ENCODE measurements at places on chromosomes 5 and 9. TPM values are rescaled to one million over a fixed set of nuclear protein-coding genes. Genes with fewer than 3 reads are reported as not detected.
A peak's percentile ranks its signal among the peaks of the same experiment; 100 is the strongest.

The SERF1A gene
- 21.2 TPM for total RNA-seq

The PPIC gene
- 11.5 TPM for total RNA-seq

The PROB1 gene
- 2.4 TPM for total RNA-seq

The SNX18 gene
- total RNA-seq, result 80.4 TPM

The MEF2C gene
- total RNA-seq, result 44.0 TPM

The HTR1A gene
- 1.2 TPM for total RNA-seq

The ZFP2 gene
- total RNA-seq, result 4.5 TPM

The MTRR gene
- total RNA-seq, result 34.5 TPM

The PRRC1 gene
- total RNA-seq, result 44.0 TPM

The SLC22A4 gene
- 8.2 TPM for total RNA-seq

The GALNT12 gene
- 9.0 TPM for total RNA-seq

DNA sequence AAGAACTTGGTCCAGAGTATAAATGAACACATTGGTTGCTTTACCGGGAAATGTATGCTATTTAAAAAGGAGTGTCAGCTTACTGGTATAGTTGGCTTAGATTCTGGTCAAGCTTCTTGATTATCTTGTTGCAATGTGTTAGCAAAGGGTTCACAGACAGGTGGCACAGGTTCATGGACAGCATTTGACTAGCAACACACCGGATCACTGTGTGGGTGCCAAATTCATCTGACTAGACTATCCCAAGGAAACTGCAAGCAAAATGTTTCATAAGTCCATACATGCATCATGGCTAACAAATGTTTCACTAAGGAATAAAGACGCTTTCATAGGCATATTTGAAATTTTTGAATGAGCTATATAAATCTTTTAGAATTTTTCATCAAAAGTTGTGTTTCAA lies 274.1 kb downstream of the PLK2 start:
- no peak overlapping the region for H3K27ac ChIP-seq
- DNase-seq, result no peak
- H3K36me3 ChIP-seq, result no peaks in the 10 kb centered on the region
- H3K27me3 ChIP-seq, result no peaks in the 10 kb centered on the region

DNA sequence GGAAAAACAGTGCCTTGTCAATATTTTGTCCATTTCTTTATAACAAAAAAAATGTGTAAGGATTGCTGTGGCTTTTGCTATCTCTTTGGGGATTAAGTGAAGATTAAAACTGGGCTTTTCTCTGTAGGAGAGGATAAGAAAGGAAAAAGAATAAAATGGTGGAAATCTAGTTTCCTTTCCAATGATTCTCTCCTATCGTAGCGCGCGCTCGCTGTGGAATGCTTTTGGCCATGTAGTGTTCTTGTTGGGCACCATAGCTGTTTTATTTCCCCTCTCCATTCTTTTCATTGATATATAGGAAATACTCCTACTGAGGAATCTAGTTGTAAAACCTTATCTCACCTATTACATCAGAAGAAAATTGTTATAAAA lies 1.5 kb downstream of the STXBP1 start:
- peak overlapping the region; percentile 81 for H3K4me3 ChIP-seq
- no peak for DNase-seq
- H3K4me1 ChIP-seq, result no peaks in the 10 kb centered on the region
- H3K36me3 ChIP-seq, result no peaks in the 10 kb centered on the region
- H3K27ac ChIP-seq, result peak overlapping the region; percentile 89

DNA sequence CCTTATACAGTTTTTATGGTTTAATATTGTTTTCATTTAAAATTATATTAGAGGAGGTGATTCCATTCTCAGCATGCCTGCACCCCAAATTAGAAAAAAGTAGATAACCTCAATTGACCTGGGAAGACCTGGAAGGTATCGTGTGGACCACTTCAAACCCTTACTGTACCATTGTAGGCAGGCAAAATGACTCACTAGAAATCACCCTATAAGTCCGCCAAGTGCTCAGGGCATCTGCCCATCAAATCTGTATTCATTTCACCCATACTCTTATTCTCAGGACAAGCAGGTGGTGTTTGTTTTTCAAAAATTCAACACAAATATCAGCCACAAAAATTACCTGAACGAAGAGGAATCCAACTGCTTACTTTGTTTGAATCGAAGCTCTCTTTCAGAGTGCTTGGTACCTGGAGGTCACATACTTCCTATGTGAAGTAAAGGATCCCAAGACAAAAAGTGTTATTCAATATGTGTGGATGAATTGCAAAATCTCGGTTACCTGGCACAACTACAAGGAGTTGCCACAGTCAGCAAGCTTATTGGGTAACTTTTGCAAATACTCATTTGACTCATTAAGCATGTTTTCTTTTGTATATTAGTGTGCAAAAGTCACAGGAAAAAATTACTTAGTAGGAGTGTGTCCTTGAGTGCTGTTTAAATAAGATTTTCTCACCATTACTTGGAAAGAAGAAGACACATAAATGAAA lies 216.2 kb downstream of the ENC1 start:
- no peaks in the 10 kb centered on the region for H3K36me3 ChIP-seq
- no peaks in the 10 kb centered on the region for H3K27me3 ChIP-seq
- H3K27ac ChIP-seq, result no peak overlapping the region
- no peaks in the 10 kb centered on the region for H3K4me1 ChIP-seq

DNA sequence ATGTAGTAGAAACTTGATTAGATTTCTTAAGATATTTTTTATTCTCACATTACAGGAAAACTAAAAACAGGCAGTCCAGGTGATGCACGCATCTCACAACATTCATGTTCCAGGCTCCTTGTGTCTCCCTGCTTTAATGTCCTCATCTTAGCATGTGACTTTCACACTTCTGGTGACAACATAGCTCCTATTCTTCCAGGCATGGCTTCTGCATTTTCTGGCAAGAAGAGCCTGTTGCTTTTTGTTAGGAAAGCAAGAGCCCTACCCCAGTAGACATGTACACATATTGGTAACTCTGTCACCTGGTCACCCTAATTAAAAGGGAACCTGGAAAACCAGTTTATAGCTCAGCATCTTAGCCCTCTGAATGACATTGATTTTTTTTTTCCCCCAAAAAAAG lies 92.5 kb downstream of the PPIC start:
- H3K27me3 ChIP-seq, result no peaks in the 10 kb centered on the region
- no peak for DNase-seq
- H3K36me3 ChIP-seq, result no peaks in the 10 kb centered on the region
- H3K4me1 ChIP-seq, result no peaks in the 10 kb centered on the region

- no peaks in the 10 kb centered on the region for H3K27me3 ChIP-seq
- no peak for DNase-seq
- H3K36me3 ChIP-seq, result no peaks in the 10 kb centered on the region
- H3K4me1 ChIP-seq, result no peaks in the 10 kb centered on the region
Observed at GRCh38 chr9:10226996-10227395, 385.8 kb downstream of the PTPRD start.

GRCh38 chr5:139131921-139132432 lies 66.2 kb downstream of the SIL1 start:
- H3K36me3 ChIP-seq, result no peaks in the 10 kb centered on the region
- H3K4me1 ChIP-seq, result peaks cover 14% of the 10 kb centered on the region
- peak overlapping the region; percentile 71 for H3K27ac ChIP-seq
- H3K27me3 ChIP-seq, result no peaks in the 10 kb centered on the region
- DNase-seq, result no peak

DNA sequence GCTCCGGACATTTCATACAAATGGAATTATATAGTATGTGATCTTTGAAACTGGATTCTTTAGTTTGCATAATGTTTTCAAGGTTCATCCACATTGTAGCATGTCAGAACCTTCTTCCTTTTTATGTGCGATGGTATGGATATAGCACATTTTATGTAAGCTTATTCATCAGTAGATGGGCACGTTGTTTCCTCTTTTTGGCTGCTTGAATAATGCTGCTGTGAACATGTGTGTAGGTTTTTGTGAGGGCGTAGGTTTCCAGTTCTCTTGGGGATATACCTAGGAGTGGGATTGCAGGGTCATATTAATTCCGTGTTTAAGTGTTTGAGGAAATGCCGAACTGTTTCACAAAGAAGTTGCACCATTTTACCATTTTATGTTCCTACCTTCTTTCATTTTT lies 187.8 kb downstream of the NR3C1 start:
- no peak overlapping the region for H3K4me3 ChIP-seq
- H3K4me1 ChIP-seq, result no peaks in the 10 kb centered on the region
- H3K36me3 ChIP-seq, result no peaks in the 10 kb centered on the region

DNA sequence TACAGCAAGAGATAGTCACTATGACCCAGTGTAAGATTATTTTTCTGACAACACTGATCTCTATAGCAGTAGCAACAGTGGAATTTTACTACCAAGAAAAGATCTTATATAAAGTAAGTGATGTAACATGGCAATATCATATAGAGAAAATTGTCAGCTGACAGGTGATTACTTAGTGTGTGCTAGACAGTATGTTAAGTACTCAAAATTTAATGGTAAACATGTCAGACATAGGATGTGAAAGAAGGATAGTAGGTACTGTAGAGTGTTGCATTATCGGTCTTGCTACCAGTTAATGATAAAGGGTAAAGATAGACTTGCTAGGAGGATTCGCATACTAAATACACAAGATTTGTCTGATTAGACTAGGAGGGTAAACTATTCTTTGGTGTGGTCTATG lies 247.4 kb downstream of the CYLC2 start:
- H3K27ac ChIP-seq, result no peak overlapping the region
- no peak for DNase-seq
- H3K27me3 ChIP-seq, result no peaks in the 10 kb centered on the region

- H3K27ac ChIP-seq, result no peak overlapping the region
- no peaks in the 10 kb centered on the region for H3K36me3 ChIP-seq
- no peaks in the 10 kb centered on the region for H3K27me3 ChIP-seq
Observed at GRCh38 chr9:113350107-113350661, 843 bp downstream of the BSPRY start.

DNA sequence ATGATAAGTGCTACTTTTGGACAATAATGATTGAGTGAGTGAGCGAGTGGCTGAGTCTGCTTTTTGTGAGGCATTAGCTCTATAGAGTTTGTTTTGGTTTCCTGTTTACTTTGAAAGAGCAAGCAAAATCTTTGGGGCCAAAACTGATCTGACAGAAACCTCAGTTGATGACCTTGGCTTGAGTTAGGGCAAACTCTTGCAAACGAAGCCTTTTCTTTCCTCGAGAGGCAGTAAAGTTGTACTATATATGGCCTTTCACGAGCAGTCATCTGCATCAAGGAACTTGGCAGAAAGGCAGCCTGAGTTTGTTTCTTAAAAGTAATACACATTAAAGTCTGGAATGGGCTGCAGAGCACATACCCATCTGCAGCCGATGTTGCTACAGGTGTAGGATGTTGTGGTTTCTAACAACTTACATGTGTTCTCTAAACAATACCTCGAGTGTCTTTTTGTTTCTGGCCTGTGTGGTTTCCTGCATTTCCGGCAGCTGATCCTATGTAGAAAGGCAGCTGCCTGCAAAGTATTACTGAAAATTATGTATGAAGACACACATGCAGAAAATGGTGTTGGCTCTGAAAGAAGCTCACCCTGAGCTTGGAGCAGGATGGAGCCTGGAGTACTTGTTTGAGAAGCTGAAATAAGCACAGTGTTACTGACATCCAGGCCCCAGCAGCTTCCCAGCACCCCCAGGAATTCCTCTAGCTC lies 60.8 kb downstream of the FOXD1 start:
- H3K36me3 ChIP-seq, result no peaks in the 10 kb centered on the region
- no peaks in the 10 kb centered on the region for H3K4me1 ChIP-seq
- H3K27me3 ChIP-seq, result peaks cover 3% of the 10 kb centered on the region
- H3K27ac ChIP-seq, result no peak overlapping the region
- DNase-seq, result no peak

DNA sequence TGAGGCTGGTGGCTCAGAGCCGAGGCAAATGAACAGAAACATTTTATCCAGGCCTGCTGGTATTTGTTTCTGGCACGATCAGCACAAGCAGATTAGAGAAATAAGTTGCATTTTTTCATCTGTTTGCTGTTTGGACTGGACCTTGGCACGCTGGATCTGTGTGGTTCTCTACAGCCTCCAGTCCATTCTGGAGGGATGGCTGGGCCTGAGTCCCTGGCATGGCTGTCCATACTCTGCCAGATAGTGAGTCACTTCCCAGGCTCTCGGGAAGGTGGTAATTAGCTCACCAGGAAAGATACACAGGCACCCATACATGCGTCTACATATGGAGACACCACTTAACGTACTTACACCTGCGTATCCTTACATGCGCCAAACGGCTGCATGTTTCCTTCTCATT lies 78.6 kb downstream of the SPRY4 start:
- peak overlapping the region; percentile 47 for H3K27ac ChIP-seq
- no peaks in the 10 kb centered on the region for H3K27me3 ChIP-seq
- peak; percentile 28 for DNase-seq
- H3K4me3 ChIP-seq, result no peak overlapping the region

GRCh38 chr5:89707891-89708290 lies 701.7 kb downstream of the CETN3 start:
- H3K4me1 ChIP-seq, result no peaks in the 10 kb centered on the region
- no peaks in the 10 kb centered on the region for H3K36me3 ChIP-seq
- H3K27ac ChIP-seq, result no peak overlapping the region
- no peak overlapping the region for H3K4me3 ChIP-seq
- H3K27me3 ChIP-seq, result no peaks in the 10 kb centered on the region
- no peak for DNase-seq

GRCh38 chr9:78519786-78520185 lies 222.9 kb downstream of the PSAT1 start:
- H3K4me1 ChIP-seq, result no peaks in the 10 kb centered on the region
- no peaks in the 10 kb centered on the region for H3K36me3 ChIP-seq
- no peaks in the 10 kb centered on the region for H3K27me3 ChIP-seq
- H3K4me3 ChIP-seq, result no peak overlapping the region
- H3K27ac ChIP-seq, result no peak overlapping the region

DNA sequence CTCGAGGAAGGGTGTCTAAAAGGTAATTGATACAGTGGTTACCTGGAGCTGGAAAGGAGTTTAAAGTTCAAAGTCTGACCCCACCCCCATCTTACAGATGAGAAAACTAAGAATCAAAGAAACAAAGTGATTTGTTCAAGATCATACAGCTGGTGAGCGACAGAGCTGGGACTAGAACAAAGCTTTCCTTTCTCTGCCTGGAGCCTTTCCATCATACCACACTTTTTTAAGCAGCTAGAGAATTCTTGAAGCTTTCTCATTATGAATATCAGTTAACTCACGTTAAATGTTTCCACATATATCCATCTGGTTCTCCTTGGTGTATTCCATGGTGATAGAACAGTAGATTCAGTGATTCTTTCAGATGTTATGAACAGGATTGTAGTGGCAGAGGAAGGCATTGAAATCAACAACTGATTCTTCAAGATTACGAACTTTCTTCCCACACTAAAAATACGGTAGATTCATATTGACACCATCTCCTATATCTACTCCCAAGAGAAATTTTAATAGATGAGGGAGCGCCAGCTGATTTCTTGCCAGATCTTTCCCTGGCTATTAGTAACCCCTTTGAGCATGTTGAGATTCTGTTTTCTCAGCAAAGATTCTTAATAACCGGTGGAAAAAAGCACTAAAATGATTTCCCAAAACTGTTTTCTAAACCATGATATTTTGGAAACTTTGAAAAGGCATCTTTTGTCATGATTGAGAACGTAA lies 233.7 kb downstream of the ADAMTSL1 start:
- H3K36me3 ChIP-seq, result no peaks in the 10 kb centered on the region
- H3K27ac ChIP-seq, result no peak overlapping the region
- no peaks in the 10 kb centered on the region for H3K4me1 ChIP-seq
- H3K4me3 ChIP-seq, result no peak overlapping the region
- H3K27me3 ChIP-seq, result no peaks in the 10 kb centered on the region
